Fibroblast of the aortic adventitia (primary cell): ENCODE measurements at places on chromosomes 4 and X. TPM values are rescaled to one million over a fixed set of nuclear protein-coding genes. Genes with fewer than 3 reads are reported as not detected.

Gene CLGN
- 4.1 and 19.3 TPM in 2 replicates for total RNA-seq

Gene ZNF518B
- 15.0 and 31.4 TPM in 2 replicates for total RNA-seq

Gene CXCL6
- 1.4 and 19.0 TPM in 2 replicates for total RNA-seq

Gene MAGIX
- 1.7 and 2.9 TPM in 2 replicates for total RNA-seq

Gene SLC30A9
- total RNA-seq: 41.8 and 62.4 TPM in 2 replicates
